ENCODE measurements at places on chromosomes 2 and 18. TPM values are rescaled to one million over a fixed set of nuclear protein-coding genes. Genes with fewer than 3 reads are reported as not detected.
A peak's percentile ranks its signal among the peaks of the same experiment; 100 is the strongest.

GRCh38 chr2:30481323-30481800 lies 34.3 kb downstream of the LCLAT1 start:
- no peaks in the 10 kb centered on the region for H3K27me3 ChIP-seq
- no peak overlapping the region for H3K27ac ChIP-seq
- H3K4me3 ChIP-seq: no peak overlapping the region
- H3K36me3 ChIP-seq: no peaks in the 10 kb centered on the region
- no peak for DNase-seq
- H3K4me1 ChIP-seq: peaks cover 8% of the 10 kb centered on the region

GRCh38 chr2:70012887-70013286 lies 51.5 kb upstream of the ASPRV1 start:
- no peaks in the 10 kb centered on the region for H3K27me3 ChIP-seq
- H3K4me3 ChIP-seq: no peak overlapping the region
- H3K4me1 ChIP-seq: no peaks in the 10 kb centered on the region
- H3K36me3 ChIP-seq: no peaks in the 10 kb centered on the region
- no peak overlapping the region for H3K27ac ChIP-seq

GRCh38 chr2:128450211-128451024 lies 131.8 kb upstream of the HS6ST1 start:
- H3K36me3 ChIP-seq: no peaks in the 10 kb centered on the region
- H3K27ac ChIP-seq: no peak overlapping the region
- no peak overlapping the region for H3K4me3 ChIP-seq

- no peak overlapping the region for H3K4me3 ChIP-seq
- H3K27ac ChIP-seq: no peak overlapping the region
- DNase-seq: no peak
These were observed 15.0 kb upstream of the FMNL2 start for GRCh38 chr2:152319822-152320570.

- no peak for DNase-seq
- H3K4me3 ChIP-seq: no peak overlapping the region
- no peaks in the 10 kb centered on the region for H3K4me1 ChIP-seq
These were observed 64.9 kb upstream of the ZSWIM2 start for GRCh38 chr2:186913870-186914269.

GRCh38 chr2:145753966-145754365 lies 1234.0 kb upstream of the ZEB2 start:
- peaks cover 17% of the 10 kb centered on the region for H3K4me1 ChIP-seq
- H3K4me3 ChIP-seq: no peak overlapping the region
- H3K27ac ChIP-seq: no peak overlapping the region

DNA sequence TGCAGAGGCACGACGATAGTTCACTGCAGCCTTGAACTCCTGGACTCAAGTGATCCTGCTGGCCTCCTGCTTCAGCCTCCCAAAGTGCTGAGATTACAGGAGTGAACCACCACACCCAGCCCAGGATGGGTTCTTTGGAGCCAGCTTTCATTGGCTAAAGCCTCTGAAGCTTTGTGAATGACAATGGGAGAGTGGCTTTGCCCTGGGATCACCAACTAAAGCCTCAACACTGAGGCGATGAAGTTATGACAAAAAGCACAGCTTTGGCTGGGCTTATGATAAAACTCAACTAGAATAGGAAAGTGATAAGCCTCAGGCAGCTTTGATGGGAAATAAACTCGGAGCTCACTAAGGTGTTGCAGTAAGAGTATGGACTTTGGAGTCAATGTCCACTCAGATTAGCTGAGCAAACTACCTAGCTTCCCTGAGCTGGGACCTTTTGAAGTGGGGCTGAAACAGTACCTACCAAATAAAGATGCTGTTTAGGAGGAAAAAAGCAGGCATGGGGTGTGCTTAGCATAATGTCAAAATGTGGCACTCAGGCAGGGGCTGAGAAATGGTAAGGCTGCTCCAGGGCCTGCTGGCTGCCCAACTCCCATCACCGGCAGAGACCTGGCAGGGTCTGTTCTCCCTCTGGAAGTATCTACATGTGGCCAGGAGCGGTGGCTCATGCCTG lies 4.3 kb downstream of the TMEM127 start:
- no peaks in the 10 kb centered on the region for H3K27me3 ChIP-seq
- no peak overlapping the region for H3K4me3 ChIP-seq
- H3K36me3 ChIP-seq: 0 out of 2 replicates have a peak, but pooled peaks cover 3% of the 10 kb centered on the region
- H3K27ac ChIP-seq: 0 out of 2 replicates have a peak overlapping the region, but pooled peaks have one; percentile 6
- DNase-seq: no peak

DNA sequence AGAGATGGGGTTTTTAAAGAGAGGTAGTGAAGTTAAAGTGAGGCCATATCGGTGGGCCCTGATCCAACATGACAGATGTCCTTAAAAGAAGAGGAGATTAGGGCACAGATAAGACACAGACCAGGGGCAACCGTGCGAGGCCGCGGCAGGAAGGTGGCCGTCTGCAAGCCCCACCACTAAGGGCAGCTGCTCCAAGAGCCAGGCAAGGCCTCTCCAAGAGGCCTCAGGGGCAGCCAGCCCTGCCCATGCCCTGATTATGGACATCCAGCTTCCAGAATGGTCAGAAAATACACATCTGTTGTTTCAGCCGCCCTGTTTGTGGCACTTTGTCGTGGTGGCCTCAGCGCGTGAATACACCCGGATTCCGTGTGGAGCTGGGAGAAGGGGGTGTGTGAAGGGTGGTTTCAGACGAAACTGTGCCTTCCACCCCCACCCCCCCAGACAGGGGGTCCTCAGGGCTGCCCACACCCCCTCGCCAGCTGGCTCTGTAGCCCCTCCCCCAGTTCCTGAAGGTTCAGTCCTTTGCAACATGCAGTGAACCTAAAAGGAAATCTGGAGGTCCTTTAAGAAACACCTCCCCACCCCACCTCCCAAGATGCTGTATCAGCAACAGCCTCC lies 74.1 kb upstream of the SMAD7 start:
- no peaks in the 10 kb centered on the region for H3K27me3 ChIP-seq
- no peak overlapping the region for H3K27ac ChIP-seq
- no peak overlapping the region for H3K4me3 ChIP-seq
- DNase-seq: no peak
- peaks cover 6% of the 10 kb centered on the region for H3K4me1 ChIP-seq

DNA sequence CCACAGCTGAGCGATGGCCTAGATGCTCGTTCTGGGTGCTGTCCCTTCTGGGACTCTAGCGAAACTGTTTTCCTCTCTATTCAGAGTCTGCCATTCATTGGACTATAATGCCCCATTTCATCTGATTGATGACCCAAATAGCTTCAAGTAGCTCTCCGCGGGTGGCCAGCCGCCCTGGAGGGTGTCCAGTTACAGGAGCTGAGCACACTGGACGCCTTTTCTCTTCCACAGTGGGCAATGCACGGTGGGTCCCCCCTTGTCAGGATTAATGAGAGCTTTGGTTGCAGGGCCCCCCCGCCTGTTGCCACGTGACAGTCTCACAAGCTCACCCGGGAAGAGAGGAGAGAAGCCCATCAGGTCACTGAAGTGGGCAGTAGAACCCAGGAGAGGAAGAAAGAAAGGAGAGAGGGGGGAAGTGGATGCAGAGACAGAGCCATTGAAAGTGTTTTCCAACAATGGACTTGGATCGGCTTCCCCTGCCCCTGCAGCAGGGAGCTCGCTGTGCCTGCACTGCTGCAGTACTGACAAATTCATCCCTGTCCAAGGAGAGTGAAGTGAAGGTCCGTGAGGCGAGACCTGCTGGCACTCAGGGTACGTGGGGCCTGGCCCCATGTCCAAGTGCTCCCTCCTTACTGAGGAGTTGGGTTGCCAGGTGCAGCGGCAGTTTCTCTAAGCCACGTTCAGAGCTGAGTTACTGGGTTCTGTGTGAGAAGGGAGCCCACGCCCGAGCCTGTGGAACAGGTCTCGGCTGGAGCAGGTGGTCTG lies 44.8 kb downstream of the DIPK1C start:
- no peak overlapping the region for H3K27ac ChIP-seq
- H3K27me3 ChIP-seq: no peaks in the 10 kb centered on the region
- H3K36me3 ChIP-seq: no peaks in the 10 kb centered on the region
- peak; percentile 26 for DNase-seq
- H3K4me1 ChIP-seq: no peaks in the 10 kb centered on the region

GRCh38 chr2:100248971-100249370 lies 73.3 kb downstream of the LONRF2 start:
- no peak overlapping the region for H3K27ac ChIP-seq
- no peak for DNase-seq
- H3K4me3 ChIP-seq: no peak overlapping the region
- H3K4me1 ChIP-seq: no peaks in the 10 kb centered on the region

DNA sequence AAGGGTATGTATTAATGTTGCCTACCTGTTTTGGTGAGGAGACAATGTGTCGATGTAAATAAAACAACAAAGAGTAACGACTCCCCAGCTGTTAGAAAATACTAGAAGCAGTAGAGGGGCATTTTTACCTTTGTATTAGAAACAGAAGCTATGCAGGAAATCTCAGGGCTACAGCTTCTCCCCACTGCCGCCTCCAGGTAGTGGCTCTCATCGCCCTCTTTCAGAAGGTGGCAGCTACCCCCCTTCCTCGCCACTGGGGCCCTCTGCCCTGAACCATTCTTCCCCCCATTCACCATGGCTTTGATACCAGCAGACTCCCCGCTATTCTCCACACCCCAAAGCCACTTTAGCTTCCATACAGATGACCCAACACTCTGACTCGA lies 6.7 kb downstream of the PLA2R1 start:
- H3K27me3 ChIP-seq: peaks cover 9% of the 10 kb centered on the region
- DNase-seq: no peak
- H3K36me3 ChIP-seq: no peaks in the 10 kb centered on the region
- H3K4me1 ChIP-seq: peaks cover 34% of the 10 kb centered on the region
- 0 out of 2 replicates have a peak overlapping the region, but pooled peaks have one; percentile 47 for H3K27ac ChIP-seq

DNA sequence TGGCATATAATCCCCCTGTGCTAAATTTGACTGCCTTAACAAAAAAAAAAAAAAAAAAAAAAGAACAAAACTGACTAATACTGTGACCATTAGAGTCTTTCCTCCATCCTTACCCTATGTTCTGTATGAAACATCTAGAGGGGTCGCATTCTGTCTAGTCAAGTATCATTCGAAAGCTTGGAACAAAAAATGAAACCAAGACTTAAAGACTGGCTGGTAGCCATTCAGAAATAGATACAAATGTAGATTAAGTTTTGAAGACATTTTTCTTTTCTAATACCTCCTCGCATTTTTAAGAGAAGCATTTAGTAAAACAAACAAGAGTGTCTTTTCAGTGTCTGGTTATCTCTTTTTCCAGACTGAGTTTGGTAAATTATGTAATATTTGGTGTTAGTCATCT lies 66.7 kb downstream of the SPATS2L start:
- peaks cover 42% of the 10 kb centered on the region for H3K4me1 ChIP-seq
- no peak for DNase-seq
- no peaks in the 10 kb centered on the region for H3K27me3 ChIP-seq
- no peak overlapping the region for H3K27ac ChIP-seq
- no peaks in the 10 kb centered on the region for H3K36me3 ChIP-seq

GRCh38 chr2:95362486-95362885 lies 40.0 kb upstream of the FAHD2A start:
- H3K36me3 ChIP-seq: no peaks in the 10 kb centered on the region
- H3K4me3 ChIP-seq: no peak overlapping the region
- DNase-seq: no peak

GRCh38 chr2:234494361-234495250 lies 2.3 kb downstream of the ARL4C start:
- peaks cover 20% of the 10 kb centered on the region for H3K4me1 ChIP-seq
- no peak overlapping the region for H3K27ac ChIP-seq
- DNase-seq: peak; percentile 58
- no peaks in the 10 kb centered on the region for H3K36me3 ChIP-seq
- H3K4me3 ChIP-seq: peak overlapping the region; percentile 93

DNA sequence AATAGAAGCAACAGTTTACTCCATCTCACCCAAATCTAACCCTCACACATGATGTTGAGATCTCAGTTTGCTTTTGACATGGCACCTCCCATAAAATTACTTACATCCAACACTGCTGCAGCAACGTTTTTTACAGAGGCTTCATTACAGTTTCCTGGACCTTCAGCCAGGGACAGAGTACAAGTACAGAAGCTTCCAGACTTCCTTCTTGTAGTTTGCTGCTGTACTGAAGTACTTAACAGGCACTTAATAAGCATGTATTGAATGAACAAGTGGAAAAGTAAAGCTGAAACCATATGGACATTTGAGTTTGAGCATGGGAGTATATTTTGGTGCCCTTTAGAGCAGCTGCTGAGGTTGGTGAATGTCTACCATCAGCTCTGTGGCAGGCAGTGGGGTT lies 514.2 kb downstream of the PTPRM start:
- peaks cover 31% of the 10 kb centered on the region for H3K4me1 ChIP-seq
- no peak overlapping the region for H3K27ac ChIP-seq
- no peak overlapping the region for H3K4me3 ChIP-seq
- H3K36me3 ChIP-seq: no peaks in the 10 kb centered on the region

DNA sequence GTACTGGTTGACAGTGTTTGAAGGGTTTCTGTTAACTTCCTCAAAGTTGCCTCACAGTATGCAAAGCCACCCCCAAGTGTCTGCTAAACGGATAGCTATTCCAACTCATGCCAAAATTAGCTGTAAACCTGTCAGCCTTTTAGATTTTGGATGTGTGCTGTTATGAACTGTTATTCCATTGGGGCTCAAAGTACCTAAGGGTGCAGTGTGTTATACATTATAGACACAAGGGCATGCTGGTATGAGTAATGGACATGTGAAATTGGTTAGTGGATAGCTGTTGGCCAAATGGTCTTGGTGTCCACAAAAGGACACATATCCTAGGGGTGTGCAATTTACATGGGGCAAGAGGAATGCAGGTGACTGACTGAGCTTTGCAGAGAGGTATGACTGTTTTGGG lies 33.7 kb upstream of the CCBE1 start:
- H3K4me1 ChIP-seq: no peaks in the 10 kb centered on the region
- DNase-seq: no peak
- no peak overlapping the region for H3K4me3 ChIP-seq
- H3K36me3 ChIP-seq: no peaks in the 10 kb centered on the region
- no peak overlapping the region for H3K27ac ChIP-seq
- H3K27me3 ChIP-seq: no peaks in the 10 kb centered on the region

GRCh38 chr2:135048122-135048521 lies 875 bp upstream of the MAP3K19 start:
- H3K27ac ChIP-seq: no peak overlapping the region
- no peaks in the 10 kb centered on the region for H3K27me3 ChIP-seq
- DNase-seq: no peak
- H3K36me3 ChIP-seq: no peaks in the 10 kb centered on the region
- no peak overlapping the region for H3K4me3 ChIP-seq

DNA sequence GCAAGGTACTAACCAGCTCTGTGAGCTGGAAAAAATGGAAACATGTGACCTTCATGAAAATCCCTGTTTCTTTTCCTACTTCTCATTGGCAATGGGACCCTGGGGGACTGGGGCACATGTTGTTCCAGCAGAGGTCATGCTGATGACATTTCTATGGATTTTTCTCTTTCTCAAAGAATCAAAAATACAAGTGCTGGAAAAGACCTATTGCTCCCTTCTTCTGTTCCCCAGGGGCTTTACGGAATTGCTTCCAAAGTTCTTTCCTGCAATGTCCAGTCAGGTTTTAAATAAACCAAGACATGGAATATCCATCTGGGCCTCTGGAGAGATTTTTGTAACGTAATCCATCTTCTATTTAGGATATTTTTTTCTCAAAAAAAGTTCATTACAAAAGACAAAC lies 1006.1 kb upstream of the CELF4 start:
- no peak for DNase-seq
- no peak overlapping the region for H3K27ac ChIP-seq
- no peak overlapping the region for H3K4me3 ChIP-seq
- no peaks in the 10 kb centered on the region for H3K4me1 ChIP-seq
- no peaks in the 10 kb centered on the region for H3K36me3 ChIP-seq

The GAD1 gene
- total RNA-seq: 0.47 TPM

The C2orf15 gene
- 8.4 TPM for total RNA-seq

The KCNJ3 gene
- 0.28 TPM for total RNA-seq

The SETBP1 gene
- total RNA-seq: 3.7 TPM

The PRKAG3 gene
- total RNA-seq: not detected

The BOK gene
- 33.4 TPM for total RNA-seq

The GRHL1 gene
- 2.5 TPM for total RNA-seq

The SERPINB4 gene
- 1.1 TPM for total RNA-seq

The SANBR gene
- 10.8 TPM for total RNA-seq

Measured in GM23338 (cell line).